ENCODE measurements at places on chromosomes 1 and 21. TPM values are rescaled to one million over a fixed set of nuclear protein-coding genes. Genes with fewer than 3 reads are reported as not detected.

DNA sequence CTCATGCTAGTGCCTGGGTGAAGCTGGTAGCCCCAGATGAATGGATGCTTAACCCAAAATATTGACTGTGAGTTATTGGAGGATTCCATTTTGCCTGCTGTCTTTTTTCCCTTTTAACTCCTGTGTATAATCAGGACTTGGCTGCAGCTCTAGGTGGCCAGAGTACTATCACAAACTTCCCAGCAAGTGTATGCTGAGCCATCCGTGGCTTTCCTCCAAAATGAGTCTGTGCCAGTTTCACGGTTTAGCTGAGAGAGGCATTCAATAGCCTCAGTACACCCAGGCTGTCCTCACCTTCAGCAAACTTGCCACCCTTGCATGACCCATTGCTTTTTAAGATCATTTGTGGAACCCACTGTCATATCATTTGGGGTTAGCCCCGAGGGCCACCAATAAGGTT, 5.3 kb upstream of the DPT start:
- no peak for DNase-seq

- no peak for DNase-seq
These were observed 32.7 kb upstream of the SYCP1 start for GRCh38 chr1:114821978-114822377.

- no peak for DNase-seq
These were observed 50.8 kb upstream of the COL24A1 start for GRCh38 chr1:86207323-86207722.

DNA sequence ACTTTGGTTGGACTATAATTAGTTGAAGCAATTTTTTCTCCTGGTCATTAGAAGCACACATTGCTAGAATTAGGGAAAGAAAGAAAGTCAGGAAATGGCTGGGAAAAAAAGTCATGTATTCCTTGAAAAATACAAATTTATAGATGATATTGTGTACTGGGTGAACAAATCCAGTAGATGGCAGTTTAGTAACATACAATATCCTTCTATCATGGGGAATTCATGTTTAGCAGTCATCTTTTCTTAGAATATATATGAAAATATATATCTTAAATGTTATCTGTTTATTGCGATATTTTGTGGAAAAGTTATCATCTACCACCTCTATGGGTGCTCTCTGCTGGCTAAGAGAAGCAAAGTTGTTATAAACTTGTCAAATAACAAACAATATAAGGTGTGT, 13.1 kb upstream of the ZRANB2 start:
- DNase-seq: no peak

- no peak for DNase-seq
These were observed 68.6 kb downstream of the MDM4 start for GRCh38 chr1:204584699-204585372.

DNA sequence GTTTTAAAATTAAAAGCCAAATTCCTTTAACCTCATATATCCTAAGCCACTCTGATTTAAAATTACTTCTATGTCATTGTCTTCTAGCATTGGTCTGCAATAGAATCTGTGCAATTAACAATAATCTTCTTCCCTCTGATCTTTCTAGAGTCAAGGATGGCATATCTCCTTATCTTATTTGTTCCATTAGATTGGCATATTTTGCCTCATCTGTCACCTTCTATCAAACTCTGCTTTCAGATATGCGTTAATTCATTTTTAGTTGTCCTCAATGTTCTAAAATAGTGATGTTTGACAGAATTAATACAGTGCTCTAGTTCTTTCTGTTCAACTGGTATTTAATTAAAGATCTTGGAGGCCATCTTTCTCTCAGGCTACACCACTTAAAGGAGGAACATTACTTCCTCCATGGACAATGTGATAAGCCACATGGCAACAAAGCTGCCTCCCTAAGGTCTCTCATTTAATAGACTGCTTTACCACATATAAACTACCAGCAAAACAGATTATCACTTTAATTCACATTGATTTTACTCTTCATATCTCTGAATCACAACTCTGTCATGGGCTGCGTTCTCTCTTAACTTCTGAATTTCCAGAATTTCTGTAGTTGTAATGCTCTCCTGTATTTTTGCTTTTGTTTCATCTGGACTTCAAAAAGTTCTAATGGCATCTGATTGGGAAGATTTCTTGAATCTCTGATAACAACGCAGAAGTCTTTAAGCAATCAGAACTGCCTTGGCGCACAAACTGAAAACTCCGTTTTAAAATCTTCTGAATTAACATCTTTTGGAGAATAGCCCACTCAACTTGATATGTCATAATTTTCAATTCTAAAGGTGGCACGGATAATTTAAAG, 2.8 kb downstream of the NRIP1 start:
- no peak for DNase-seq

DNA sequence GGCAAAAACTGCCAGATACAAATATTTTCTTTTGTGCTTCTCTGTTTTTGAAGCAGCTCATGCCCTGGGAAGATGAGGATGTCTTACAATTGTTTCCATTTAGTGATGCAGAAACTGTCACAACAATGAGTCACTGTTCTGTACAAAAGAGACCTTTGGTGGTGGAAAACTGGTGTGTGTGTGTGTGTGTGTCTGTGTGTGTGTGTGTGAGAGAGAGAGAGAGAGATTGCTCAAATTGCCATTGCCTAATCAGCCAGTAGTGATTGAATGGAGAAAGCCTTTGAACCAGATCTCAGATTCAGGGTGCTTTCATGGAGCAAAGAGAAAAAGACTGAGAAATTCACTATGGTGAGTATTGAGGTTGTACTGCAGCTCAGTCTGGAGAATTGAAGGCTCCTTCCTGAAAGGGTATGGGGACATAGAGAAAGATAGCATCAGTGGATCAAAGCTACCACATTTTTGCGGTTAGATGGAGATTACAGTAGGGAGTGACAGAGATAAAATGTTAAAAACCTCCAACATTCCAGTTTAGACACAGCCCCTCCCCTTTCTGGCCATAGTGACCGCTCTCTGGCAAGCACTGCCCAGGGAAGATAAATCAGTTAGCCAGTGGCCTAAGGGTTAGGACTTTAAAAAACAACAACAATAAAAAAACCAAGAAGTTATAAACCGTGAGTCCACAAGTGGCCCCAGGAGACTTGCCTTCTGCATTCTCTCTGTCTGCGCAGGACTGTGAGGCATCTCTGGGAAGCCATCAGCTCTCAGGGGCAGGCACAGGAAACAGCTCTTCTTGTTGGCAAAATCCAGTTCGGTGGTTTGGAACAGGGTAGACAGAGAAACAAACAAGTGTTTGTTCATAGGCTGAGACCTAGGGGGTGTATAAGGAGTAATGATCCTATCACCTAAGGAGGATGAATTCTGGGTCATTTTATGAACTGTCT, 406.5 kb downstream of the DUSP10 start:
- no peak for DNase-seq

DNA sequence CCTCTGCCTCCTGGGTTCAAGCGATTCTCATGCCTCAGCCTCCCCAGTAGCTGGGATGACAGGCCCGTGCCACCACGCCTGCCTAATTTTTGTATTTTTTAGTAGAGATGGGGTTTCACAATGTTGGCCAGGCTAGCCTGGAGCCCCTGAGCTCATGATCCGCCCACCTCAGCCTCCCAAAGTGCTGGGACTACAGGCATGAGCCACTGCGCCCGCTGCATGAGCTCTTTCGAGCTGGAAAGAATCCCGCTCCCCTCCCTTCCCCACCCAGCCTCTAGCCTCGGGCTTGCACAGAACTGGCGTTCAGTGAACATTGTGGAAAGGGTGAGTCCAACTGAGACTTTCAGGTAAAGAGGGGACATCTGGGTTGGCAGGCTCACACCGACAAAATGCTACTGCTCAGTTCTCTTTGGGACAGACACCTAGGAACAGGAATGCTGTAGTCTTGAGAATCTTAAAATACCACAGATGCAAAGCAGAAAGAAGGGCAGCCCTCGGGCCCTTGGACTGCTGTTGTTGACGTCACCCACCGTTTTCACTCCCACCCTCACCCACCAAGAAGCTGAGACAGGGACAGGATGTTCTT, 9.7 kb upstream of the GNG4 start:
- no peak for DNase-seq

GRCh38 chr1:58006421-58007046, 540.0 kb downstream of the OMA1 start:
- DNase-seq: no peak

GRCh38 chr1:78493451-78493850, 2.7 kb downstream of the PTGFR start:
- DNase-seq: no peak

DNA sequence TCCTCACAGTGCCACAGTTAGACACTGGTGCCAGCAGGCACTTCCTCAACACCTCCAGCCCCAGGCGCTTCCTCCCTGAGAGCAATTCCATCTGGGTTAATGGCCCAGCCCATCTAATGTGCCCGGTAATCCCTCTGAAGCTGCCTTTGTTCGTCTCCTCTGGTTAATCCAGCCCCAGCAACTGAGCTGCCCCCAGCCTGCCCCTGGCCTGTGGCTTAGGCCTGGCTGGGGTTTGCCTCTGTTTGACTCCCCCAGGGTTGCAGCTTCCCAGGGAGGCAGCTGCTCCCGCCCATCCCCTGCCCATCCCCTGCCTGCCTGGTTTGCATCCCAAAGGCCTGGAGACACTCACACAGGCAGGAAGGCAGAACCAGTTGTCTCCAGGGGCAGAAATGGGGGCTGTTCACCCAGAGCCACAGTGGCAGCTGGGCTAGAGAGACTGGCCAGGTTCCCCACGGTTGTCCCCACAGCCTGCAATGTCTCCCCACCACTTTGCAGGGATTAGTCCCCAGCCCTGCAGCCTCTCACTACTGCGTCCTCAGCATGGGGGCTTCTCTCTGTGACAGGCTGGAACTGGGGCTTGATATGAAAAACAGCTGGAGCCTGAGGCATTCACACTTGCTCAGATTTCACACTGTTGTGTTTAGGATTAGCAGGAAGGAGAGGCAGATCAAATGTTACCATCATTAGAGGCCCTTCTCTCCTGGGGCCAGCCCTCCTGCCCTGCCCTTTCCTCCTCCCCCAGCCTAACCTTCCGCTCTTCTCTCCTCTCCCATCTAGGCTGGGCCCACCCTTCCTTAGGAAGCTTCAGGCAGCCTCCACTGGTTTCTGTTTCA, 120.2 kb downstream of the TLR5 start:
- no peak for DNase-seq

GRCh38 chr1:48469616-48470480, 2.2 kb downstream of the SPATA6 start:
- DNase-seq: no peak

DNA sequence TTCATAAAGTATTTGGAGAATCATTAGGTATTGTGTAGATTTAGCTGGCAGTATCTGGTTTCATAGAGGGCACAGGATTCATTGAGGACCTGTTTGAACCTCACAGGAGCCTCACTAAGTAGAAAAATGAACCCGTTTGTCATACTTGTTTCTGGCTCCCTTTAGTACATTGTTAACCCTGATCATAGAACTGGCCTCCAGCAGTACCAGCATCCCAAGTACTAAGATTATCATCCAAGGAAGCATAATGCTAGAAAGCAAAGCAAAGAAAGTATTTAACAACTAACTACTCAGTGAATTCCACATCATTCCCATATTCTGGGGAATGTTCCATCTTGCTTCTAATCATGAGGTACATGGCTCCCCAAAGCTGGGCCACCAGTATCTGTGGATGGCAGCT, 54.9 kb downstream of the IVNS1ABP start:
- no peak for DNase-seq

GRCh38 chr1:193404236-193404635, 217.8 kb upstream of the B3GALT2 start:
- no peak for DNase-seq

DNA sequence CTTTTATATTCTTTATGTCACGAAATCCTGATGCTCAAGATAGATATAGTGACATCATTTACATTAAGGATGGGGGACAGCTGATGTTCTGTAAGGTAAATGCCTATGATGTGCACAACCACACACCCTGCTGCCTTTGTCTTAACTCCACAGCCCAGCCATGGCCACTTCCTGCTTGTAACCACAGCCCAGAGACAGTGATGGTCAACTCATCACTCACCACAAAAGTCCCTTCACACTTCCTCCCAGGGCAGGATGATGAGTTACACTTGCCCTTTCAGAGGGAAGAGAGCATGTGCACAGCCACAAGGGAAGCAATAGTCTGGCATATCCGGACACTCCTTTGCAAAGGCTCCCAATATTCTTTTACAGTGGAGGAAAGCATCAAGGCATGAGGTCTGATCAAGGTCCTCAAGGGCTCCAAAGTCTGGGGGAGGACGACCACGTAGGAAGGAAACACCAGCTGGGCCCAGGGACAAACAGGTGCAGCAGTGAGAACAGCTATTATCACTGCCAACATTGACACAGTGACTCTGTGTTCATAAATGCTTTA, 53.8 kb downstream of the PLPP3 start:
- peak; percentile 1 for DNase-seq

GRCh38 chr1:10117865-10118264, 85.1 kb downstream of the UBE4B start:
- DNase-seq: no peak

DNA sequence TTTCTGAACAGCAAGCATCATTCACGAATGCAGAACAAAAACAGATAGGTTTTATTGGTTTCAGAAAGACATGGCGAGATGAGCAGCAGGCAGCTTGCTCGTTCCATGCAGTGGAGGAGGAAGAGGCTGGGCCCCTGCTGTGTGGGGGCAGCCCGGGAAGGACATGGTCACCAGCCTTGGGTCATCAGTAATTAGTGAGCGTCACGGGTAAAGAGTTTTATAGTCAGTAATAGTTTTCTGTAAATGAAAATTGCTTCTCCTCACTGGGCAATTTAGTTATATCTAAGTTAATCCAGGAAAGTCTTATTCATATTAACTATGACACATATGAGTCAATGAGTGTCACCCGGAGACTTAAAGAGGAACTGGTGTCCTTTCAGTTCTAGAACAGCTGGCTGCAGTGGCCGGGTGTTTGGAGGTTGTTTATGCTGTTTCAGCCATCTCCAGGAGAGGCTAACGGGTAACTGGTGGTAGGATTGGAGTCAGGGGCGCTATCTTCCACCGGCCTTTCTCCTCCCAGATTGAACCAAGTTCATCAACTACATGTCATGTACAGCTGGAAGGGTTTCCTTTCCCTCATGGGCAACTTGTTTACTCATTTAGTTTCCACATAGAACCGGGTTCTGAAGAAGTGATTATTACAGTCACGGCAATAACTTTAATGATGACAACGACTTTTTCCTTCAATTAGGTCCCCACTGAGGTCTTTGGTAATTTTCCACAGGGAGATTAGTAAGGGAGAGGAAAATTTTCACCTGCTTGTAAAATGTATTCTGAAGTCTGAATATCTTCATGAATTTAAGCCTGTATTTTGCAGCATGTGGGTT, 34.6 kb upstream of the SLC45A1 start:
- DNase-seq: peak; percentile 32

GRCh38 chr1:26021647-26022403, at the start of gene EXTL1:
Gene EXTL1 (plus strand): TSS chr1:26021775. CDS start chr1:26022647, 872 bp downstream.
- DNase-seq: no peak

DNA sequence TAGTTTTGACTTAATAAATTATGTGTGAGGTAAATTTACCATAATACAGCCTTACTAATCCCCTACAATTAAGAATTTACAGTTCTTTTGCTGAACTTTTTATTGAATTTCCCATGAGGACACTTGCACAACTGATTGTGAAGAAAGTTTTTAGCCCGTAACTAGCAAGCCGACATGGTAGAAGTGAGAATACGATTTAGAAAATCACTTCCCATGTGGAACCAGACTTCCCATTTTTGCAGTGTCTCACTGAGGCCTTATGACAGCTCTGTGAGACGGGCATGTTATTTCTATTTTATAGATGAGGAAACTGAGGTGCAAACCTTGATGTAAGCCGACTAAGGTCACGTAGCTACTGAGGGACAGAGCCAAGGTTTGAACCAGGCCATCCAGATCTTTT, 32.5 kb upstream of the LMO4 start:
- DNase-seq: no peak

Gene PATJ
- 25.3 TPM for total RNA-seq

Gene ERI3
- 45.5 TPM for total RNA-seq

Gene CACNA1E
- not detected for total RNA-seq

Gene TEX38
- not detected for total RNA-seq

Gene LRRC38
- total RNA-seq: not detected

Gene GLIS1
- total RNA-seq: not detected

Measured in activated T-cell treated with anti-CD3 and anti-CD28 coated beads, Interleukin-2, amount 50 U/mL, for 72 hours (primary cell).